Stimulated activated CD4-positive, alpha-beta T cell treated with anti-CD3 and anti-CD28 coated beads, Interleukin-1b, Interleukin-23, amount 100 ng/mL, for 1 hour (primary cell): ENCODE measurements at places on chromosomes 4 and X.

GRCh38 chr4:123667496-123667895, 270.9 kb downstream of the SPRY1 start:
- DNase-seq = no peak

DNA sequence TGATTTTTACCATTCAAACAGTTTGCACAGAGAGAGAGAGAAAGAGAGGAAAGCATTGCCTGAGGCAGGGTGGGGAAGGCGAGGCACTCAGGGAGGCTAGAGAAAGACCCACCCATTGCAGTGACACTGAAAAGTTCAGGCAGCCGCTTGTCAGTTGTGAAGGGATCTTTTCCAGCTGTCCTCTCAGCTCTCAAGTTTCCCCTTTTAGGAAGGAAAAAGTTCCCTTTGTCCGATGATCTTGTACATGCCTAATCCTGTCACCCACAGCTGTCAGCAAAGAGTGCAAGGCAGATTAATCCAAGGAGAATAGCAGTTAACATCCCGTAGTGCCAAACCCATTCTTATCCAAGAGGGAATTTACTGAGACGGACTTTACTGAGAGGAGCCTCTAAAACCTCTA, 255.0 kb downstream of the MAGEB5 start:
- no peak for DNase-seq

GRCh38 chrX:68872171-68872570, 43.4 kb downstream of the EFNB1 start:
- DNase-seq = no peak

GRCh38 chrX:38626296-38626695, 65.0 kb downstream of the TSPAN7 start:
- DNase-seq = no peak

DNA sequence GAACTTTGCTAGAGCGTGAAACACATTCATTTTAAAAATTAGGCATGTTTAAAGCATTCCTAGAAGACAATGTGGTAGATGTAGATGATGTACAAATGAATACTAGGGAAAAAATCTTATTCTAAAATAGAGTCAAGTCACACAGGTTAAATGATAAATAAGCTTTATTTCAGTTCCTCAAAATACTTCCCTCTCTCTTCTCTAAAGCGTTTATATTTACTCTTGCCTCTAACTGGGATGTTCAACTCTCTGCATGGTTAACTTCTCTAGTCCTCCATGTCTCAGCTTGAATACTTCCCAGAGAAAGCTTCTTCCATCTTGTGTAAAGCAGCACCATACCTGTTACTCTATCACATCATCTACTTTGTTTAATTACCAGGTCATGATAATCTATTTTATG, 30.9 kb upstream of the GLRA3 start:
- no peak for DNase-seq

GRCh38 chrX:71640002-71640401, 21.7 kb upstream of the CXCR3 start:
- no peak for DNase-seq

GRCh38 chr4:52038103-52038912, at the start of gene SGCB:
Gene SGCB (minus strand): TSS chr4:52038299. CDS start chr4:52038259, 40 bp downstream.
- peak; percentile 28 for DNase-seq

GRCh38 chrX:141641138-141641537, 51.6 kb downstream of the SPANXA2 start:
- no peak for DNase-seq

DNA sequence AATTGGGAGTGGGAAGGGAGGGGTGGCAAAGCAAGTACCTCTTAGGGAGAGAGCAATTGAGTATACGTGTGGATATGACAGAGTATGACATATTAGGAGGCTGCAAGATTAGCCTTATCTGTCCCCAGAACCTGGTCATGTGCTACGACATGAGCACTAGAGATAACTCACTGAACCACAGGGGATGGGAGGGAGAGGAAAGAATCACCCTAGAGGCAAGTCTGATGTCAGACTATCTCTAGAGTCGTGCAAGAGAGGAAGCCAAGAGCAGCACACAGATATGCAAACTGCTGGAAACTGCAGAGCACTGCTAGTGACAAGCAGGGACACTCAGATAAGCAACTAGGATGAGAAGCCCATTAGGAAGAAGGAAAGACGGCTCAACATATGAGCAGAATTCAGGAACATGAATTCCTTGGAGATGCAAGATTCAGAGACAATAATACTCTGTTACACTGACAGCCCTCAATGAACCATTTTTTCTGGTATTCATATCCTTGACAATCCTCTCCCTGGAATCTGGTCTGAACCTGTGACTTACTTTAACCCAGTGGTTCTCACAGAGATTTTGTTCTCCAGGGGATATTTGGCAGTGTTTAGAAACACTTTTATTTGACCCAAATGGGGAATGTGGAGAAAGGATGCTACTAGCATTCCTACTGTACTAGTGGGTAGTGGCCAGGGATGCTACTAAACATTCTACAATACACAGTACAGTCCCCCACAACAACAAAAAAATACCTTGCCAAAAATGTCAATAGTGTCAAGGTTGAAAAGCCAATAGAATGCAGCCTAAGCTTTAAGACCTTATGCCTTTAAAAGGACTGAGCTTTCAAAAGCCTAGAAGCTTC, 84.0 kb upstream of the BMP2K start:
- no peak for DNase-seq

DNA sequence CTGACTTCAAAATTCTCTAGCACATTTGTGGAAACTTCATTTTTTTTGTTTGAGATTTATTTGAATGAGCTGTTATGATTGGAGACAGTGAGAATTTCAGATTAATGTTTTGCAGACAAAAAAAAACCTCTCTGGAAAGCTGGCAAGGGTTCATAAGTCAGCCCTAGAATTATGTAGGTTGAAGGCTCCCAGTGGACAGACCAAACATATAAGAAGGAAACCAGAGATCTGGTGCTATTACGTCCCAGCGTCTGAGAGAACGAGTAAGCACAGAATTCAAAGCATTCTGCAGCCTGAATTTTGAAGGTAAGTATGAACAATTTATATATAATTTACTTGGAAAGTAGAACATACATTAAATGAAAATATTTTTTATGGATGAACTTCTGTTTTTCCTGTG, at the start of gene AGTR2:
AGTR2 (plus strand) TSS at position 234 of the 400 bp plus-strand sequence. CDS start 1,537 bp downstream, outside the sequence.
- no peak for DNase-seq

DNA sequence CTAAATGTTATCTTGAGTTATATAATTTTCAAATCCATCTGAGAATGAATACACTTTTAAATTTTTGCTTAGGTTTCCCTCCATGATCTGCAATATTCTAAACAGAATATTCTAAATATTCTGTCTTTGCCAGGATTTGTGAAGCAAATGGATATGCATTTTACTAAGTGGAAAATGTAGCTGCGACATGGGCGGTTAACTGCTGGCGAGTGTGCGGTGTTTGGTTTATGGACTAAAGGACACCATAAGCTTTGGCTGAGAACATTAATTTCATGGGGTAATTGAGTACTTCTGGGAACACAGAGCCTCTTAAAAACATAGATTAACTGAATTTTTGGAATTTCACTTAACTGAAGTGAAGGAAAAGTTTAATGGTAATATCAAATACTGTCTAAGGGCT, 153.8 kb upstream of the ETNPPL start:
- DNase-seq = no peak

- no peak for DNase-seq
These were observed 25.6 kb downstream of the RPA4 start for GRCh38 chrX:96909291-96909690.

DNA sequence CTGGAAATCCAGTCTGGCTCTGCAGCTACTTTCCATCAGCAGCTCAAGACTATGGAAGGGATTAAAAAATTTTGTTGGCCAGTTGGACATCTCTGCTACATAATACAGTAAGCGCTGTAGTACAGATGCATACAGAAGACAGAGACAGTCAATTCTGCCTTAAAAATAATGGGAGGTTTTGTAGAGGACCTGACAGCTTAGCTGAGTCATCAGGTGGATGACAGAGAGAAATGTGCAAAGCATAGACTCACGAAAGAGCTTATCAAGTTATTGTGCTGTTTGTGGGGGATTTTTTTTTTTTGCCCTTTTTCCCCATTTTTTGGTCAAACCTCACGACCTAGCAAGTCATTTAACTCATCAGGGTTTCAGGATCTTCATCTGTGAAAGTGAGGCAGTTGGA, 149.0 kb upstream of the SCML1 start:
- DNase-seq = no peak

- no peak for DNase-seq
These were observed 33.1 kb downstream of the PDK3 start for GRCh38 chrX:24498181-24498580.

DNA sequence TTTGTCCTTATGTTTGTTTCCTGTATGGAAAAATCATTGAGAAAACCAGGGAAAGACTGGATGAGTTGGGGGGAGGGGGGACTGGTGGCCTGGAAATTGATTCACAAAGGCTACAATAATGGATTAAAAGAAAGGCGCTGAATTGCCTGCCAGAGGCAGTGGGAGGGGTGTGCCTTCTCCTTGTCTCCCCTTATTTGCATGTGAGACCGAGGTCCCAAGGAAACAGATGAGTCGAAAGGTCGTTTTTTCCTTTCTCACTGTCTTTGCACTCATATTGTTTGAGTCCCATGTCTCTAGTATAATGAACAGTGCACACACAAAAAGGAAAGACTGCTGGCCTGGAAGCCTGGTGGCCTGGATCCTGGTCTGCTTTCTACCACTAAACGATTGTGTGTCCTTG, 86.6 kb upstream of the ZDHHC15 start:
- no peak for DNase-seq

- DNase-seq = no peak
These were observed 73.1 kb downstream of the FBXO8 start for GRCh38 chr4:174210354-174210753.

DNA sequence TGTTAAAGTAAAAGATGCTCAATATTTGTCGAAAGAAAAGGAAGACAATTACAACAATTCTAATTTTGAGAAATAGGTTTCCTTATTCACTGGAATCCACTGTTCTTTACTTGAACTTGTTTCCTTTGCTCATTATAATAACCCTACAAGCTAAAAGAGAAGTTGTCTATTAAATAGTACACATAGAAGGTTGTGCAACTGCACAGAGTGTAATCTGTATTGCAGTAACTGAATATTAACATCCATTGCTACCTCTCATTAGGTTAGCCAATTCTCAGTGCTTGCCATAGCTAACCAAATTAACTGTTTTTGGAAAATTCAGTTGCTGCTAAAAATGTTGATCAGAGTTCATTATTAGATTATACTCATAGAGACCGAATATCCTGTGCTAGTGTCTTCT, 120.0 kb downstream of the PDLIM5 start:
- DNase-seq = no peak

DNA sequence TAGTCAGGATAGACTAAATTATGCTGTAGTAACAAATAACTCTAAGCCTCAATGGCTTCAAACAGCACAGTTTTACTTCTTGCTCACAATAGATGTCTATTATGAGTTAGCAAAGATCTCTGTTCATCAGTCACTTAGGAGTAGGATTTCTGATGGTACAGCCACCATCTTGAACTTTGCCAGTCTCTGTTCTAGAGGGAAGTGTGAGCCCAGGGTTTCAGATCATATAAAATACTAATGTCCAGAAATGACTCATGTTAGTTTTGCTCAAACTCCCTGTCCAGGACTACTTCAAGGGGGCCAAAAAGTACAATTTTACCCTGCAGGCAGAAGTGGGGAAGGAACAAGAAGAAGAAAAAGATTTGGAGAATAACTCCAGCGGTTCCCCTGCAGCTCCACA, 77.1 kb upstream of the LSM6 start:
- DNase-seq = no peak

DNA sequence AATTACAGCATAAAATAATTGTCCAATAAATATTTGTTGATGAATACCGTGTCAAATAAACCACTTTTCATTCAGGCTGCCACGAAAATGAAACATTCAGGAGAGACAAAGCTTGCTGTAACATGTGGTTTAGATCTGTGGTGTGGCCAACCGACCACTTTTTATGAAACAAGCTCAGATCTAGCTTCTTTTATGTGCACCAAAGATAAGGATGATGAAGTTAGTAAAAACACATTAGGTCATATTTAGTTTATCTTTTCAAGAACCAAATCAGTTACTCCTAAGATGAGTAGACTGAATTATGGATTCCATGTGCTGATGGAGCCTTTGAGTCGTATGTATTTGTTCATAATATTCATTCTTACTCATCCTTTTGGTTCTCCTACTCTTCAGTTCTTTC, 35.8 kb downstream of the STOX2 start:
- no peak for DNase-seq

GRCh38 chrX:123169247-123169901, 14.7 kb upstream of the GRIA3 start:
- DNase-seq = no peak

DNA sequence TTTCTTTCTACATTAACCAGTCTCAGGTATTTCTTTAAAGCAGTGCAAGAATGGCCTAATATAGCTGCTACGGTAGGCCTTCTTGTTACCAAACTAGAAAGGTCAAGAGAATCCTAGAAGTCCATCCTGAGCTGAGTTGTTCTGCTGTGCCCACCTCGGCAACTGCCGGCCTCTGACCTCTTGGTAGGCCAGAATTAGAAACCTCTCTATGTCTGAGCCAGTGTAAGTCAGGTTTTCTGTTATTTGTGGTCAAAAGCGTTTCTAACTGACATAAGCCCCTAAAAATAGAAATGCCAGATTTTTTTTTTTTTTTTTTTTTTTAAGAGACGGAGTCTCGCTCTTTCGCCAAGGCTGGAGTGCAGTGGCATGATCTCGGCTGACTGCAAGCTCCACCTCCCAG, 43.1 kb downstream of the SOWAHB start:
- no peak for DNase-seq

- DNase-seq = no peak
These were observed 1.4 kb upstream of the STBD1 start for GRCh38 chr4:76305033-76305687.

DNA sequence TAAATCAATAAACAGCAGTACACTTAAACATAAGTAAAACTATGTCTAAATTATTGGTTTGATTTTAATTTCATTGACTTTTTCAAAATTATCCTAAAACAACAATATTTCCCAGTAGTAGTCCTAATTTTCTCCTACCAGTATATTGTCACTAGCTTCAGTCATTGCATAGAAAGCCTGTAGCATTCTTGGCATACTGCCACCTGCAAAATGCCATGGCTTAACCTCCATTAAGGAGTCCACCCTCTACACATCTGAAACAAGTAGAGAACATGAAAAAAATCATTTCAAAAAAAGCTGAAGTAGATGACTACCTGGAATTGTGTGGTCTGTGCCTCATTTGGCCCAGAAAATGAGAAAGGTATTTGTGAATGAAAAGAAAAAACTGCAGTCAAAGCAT, 348.5 kb downstream of the INPP4B start:
- DNase-seq = no peak
